Activated CD4-positive, alpha-beta T cell treated with anti-CD3 and anti-CD28 coated beads, Interleukin-2, amount 50 U/mL, for 1 hour (primary cell): ENCODE measurements at places on chromosomes 5 and 9.

- no peak for DNase-seq
These were observed 12.4 kb downstream of the RAPGEF6 start for GRCh38 chr5:131622633-131623032.

DNA sequence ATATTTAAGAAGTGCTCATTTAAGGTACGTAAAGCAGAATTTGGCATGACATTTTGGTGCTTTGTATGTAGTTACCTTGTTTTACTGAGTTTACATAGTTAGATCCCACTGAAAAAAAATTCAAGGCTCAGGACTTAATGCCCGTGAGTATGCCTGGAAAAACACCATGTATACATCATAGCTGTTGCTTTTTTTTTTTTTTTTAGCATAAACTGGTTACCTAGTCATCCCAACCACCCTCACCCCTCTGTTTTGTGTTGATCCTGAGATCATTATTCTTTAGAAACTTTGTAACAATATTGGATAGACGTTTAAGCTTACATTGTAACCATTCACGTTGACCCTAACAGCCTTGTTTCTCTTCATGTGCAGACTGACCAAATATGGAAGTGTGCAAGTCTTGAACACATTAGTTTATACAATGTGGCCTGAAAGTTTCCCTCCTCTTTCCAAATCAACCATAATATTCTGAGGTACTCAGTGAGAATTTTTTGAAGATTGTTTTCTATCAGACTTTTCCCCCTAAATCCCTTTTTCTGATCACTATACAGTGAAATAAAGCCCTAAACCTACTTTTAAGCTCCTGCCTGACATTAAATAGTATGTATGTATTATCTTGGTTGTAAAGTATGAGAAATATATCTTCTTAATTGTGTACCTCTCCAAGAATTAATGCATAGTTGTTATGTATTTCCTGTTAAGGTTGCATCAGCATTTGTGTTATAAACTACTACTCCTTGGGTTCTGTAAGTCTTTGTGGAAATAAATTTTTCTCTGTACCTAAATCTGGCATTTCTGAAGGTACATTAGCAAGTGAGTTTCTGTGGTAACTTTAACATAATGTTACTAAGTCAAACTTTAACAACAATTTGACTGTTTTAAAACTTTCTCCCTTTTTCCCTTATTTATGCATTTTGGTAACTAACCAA lies 4.4 kb downstream of the RABGAP1 start:
- no peak for DNase-seq

- no peak for DNase-seq
These were observed 115.5 kb upstream of the RANBP3L start for GRCh38 chr5:36417221-36417620.

- no peak for DNase-seq
These were observed 7.9 kb downstream of the NDOR1 start for GRCh38 chr9:137213160-137214060.

GRCh38 chr5:150593593-150593992 lies 46.9 kb upstream of the SYNPO start:
- DNase-seq = no peak

DNA sequence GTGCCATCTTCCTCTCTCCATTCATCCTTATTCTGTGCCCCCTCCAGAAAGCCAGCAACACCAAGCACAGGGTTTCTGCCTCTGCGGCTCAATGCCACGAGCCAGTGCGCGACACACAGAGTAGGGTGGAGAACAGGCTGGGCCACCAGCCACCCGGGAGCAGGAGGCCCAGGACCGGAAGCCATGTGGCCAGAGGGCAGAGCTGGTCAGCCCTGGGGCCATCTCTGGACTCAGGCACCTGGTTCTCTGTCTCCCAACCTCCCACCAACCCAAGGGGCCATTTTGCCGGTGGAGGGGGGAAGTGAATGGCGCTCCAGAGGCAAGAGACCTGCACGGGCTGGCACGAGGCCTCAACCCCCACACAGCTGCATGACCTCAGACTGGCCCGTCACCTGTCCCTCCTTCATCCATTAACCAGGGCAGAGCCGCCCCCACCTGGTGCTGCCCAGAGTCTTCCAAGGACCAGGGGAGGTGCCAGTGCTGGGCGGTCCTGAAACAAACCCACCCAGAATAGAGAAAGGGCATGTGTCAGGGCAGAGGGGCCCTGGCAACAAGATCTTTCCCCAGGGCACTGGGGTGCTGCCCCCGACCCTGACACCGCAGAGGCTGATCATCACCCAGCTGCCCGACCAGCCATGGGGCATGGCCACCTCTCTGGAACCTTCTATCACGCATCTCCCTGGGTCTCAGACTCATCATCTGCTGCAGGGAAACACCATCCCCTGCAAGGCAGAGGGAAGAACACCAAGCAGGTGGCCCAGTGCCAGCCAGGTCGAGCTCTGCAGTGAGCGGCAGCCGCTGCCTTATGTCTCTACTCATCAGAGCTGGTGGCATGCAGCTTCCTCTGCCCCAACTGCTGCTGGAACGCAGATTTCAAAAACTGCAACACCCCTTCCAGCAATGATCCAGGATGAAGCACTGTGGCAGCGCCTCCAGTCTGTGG lies 11.9 kb downstream of the VAV2 start:
- DNase-seq = no peak

- no peak for DNase-seq
These were observed 64.9 kb downstream of the SERINC5 start for GRCh38 chr5:80190960-80191359.

DNA sequence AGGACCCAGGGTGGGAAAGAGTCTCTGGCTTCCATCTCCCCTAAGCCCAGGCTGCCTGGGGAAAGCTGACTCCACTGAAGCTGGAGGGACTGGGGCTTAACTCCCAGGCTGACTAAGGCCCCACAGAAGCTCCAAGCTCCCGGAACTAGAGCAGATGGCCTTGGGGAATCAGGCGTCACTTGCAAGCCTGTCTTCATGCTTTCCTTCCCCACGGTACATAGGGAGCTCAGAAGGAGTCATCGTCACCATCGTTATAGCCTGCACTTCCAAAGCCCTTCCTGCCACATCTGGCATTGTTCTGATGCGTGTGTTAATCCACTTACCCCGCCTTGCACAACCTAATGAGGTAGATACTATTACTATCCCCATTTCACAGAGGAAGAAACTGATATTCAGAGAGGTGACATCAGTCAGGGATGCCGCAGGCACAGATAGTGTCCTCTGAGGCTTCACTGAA lies 11.5 kb downstream of the AQP3 start:
- DNase-seq = no peak

- no peak for DNase-seq
These were observed 26.9 kb downstream of the CRB2 start for GRCh38 chr9:123382653-123383511.

- DNase-seq = no peak
These were observed 177.6 kb downstream of the DEPDC1B start for GRCh38 chr5:60522292-60522905.

DNA sequence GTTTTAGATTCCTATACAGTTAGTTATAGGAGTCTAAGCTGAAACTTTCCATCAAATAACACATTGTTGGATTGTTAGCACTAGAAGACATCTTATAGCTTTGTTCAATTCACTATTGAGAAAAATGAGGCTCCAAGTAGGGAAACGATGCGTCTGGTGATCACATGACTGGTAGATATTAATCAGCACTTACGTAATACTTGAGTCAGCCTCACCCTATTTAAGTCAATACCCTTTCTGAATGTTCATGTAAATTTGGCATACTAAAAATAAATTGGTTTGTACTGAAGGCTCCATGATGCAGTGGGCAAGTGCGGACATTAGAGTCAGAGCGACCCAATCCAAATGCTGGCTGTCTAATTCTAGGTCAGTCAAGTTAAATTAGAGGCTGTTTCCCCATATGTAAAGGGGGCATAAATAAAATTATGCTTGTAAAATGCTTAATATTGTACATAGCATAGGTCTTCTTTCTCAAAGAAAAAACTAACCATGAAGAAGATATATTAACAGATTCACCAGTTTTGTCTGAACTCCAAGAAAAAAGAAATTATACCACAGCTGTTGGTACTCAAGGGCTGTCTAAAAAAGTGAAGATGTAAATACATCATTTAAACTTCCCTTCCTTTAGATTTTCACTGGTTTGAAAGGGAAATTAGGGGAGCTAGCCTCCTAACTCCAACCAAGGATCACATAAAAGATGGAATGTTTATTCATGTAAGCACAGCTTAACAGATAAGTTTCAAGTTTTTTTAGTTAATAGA lies 406.6 kb upstream of the TLE4 start:
- no peak for DNase-seq

DNA sequence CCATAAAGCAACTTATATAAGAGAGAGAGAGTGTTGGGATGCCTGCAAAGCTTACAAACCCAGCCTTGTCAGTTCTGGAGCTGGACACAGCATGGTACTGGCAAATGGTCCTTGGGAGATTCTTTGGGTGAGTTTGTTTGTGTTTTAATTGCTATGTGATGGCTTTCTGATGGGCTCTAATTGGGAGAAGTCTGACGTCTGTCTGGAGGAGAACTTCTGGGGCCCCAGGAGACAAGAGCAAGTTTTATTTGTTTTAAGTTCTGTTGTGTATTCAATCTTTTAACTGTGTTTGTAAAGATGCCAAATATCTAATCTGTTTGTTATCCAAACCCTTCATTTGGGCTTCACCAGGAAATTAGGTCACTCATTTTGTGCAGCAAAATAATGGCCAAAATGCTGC lies 50.3 kb upstream of the AFAP1L1 start:
- DNase-seq = no peak

DNA sequence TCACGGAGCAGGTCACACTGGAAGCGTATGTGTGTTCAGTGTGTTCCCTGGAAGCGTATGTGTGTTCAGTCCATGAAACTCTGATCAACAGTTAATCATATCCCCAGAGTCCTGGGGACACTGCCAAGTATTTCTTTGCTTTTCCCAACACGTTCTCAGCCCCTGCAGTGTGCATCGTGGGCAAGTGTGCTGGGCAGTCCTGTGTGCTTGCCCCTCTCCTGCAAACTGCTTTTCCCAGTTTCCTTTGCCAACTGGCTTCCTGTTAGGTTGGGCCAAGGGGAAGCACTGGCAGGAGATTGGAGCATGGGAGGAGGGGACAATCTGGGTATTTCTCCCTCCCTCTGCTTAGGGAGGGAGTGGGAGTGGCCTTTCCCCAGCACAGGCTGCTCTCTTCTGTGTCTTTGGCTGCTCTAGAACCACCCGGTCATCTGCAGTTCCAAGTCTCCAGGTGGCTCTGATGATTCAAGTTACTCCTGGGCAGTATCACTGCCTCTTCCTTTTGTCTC lies 36.8 kb upstream of the NEK6 start:
- no peak for DNase-seq

DNA sequence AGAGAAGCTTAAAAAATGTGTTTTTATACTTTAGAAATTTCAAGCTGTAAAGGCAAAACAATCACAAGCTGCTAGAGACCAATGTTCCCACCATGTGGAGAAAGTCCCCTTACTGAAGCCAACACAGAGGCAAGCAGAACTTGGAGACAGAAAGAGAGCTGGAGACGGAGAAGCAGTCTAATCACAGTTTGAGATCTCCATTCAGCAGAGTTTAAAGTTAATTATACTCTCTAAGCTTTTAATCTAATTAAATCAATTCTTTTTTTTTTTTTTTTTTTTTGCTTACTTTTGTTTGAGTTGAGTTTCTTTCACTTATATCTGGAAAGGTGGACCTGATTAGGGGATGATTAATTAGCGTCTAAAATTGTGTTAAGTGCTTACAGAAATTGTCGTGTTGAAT lies 1534.3 kb downstream of the MAT2B start:
- no peak for DNase-seq

GRCh38 chr5:44499381-44499780 lies 110.2 kb upstream of the FGF10 start:
- no peak for DNase-seq

DNA sequence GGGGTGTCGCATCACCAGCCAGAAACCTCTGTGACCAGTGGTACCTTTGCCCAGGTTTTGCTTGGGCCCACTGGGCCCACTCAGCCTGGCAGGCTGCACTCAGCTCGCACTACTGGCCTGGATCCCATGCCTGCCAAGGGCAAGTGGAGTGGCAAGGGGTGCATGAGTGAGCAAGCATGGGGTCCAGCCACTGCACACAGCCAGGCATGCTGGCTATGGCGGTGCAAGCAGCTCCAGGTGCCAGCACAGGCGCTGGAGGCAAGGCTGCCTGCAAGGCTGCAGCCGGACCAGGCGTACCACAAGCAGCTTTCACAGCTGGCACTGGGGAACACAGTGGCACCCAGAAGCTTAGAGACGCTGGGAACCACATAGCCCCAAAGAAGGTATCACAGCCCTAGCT lies 80.1 kb downstream of the NLN start:
- no peak for DNase-seq

DNA sequence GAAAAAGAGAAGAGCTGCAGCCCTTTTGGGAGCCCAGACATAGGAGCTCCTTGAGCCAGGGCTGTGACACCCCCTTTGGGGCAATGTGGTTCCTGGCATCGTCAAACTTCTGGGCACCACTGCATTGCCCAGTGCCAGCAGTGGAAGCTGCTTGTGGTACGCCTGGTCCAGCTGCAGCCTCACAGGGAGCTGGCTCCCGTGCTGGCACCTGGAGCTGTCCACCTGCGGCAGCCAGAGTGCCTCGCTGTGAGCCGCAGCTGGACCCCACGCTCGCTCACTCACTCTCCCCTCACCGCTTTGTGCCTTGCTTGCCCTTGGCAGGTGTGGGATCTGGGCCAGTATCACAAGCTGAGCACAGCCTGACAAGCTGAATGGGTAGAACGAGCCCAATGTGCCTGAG lies 1150.8 kb upstream of the CDH6 start:
- no peak for DNase-seq

DNA sequence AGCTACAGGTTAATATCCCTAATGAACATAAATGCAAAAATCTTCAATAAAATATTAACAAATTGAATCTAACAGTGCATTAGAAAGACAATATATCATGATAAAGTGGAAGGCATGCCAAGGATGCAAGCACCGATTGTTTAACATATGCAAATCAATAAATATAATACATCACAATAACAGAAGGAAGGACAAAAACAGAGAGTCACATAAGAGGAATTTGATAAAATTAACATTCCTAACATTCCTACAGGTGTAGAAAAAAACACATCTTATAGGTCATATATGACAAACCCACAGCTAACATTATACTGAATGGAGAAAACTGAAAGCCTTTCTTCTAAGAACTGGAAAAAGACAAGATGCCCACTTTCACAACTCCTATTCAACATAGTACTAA lies 297.0 kb downstream of the CDH18 start:
- no peak for DNase-seq

DNA sequence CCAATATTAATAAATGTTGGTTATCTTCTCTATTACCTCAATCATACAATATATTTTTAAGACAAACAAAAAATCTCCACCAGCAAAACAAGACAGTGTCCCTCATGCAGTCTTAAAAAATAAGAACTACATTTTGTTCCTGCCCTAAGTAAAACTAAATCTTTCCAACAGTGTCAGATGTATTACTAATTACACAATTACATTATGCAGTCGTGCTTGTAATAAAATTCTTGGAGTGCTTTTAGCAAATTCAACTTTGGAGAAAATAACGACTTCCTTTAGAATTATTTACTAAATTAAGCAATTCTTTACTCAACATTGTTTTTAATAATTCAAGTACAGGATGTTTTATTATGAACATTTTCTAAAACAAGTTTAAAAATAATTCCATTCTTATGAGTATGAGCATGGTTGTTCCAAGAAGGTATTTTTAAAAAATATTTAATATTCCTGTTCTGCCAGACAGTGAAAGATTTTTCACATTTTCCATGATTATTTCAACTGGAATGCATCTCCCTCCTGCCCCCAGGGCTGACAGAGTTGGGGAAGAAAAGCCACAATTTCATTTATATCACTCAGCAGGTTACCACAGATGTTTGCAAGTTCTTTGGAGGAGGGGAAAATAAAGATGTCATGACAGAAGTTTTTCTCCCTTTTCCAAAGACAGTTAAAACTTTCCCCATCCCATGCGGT lies 137.9 kb downstream of the FAM114A2 start:
- no peak for DNase-seq

GRCh38 chr5:156254196-156254595 lies 72.8 kb upstream of the SGCD start:
- no peak for DNase-seq
